ENCODE measurements at places on chromosomes 13 and 19. TPM values are rescaled to one million over a fixed set of nuclear protein-coding genes. Genes with fewer than 3 reads are reported as not detected.

DNA sequence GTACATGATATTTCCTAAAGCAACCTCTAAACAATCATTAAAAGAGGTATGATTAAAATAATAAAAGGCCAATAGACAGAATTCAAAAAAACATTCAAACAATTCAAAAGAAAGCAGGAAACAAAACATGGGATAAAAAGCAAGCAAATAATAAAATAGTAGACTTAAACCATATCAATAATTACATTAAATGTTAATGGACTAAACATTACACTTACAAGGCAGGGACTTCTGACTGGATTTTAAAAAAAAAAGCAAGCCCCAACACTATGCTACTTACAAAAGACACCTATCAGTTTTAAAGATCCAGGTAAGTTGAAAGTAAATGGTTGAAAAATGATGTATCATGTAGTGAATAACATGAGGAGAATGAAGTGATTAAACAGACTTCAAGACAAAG is 65.2 kb downstream of the KLF2 start:
- no peak for DNase-seq
- no peaks in the 10 kb centered on the region for H3K4me1 ChIP-seq
- no peak overlapping the region for H3K27ac ChIP-seq
- no peak overlapping the region for H3K4me3 ChIP-seq
- peaks cover 39% of the 10 kb centered on the region for H3K36me3 ChIP-seq

DLEU7 gene
- total RNA-seq: not detected

LAIR1 gene
- not detected for total RNA-seq

GRCh38 chr19:29673451-29674371 is 8.4 kb downstream of the PLEKHF1 start:
- peaks cover 21% of the 10 kb centered on the region for H3K4me1 ChIP-seq
- H3K27me3 ChIP-seq: no peaks in the 10 kb centered on the region
- peaks cover 8% of the 10 kb centered on the region for H3K36me3 ChIP-seq
- no peak overlapping the region for H3K4me3 ChIP-seq
- no peak overlapping the region for H3K27ac ChIP-seq
- no peak for DNase-seq

DNA sequence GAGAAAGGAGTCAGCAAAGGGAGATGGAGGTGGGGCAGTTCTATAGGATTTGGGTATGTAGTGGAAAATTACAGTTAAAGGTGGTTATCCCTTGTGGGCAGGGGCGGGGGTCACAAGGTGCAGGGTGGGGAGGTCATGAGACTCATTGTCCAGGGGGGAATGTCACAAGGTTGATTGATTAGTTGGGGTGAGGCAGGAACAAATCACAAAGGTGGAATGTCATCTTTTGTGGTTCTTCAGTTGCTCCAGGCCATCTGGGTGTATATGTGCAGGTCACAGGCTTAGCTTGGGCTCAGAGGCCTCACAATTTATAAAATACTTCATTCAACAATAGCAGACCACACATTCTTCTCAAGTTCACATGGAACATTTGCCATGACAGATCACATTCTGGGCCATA is 109.6 kb downstream of the ATP11A start:
- no peaks in the 10 kb centered on the region for H3K27me3 ChIP-seq
- H3K4me1 ChIP-seq: peaks cover 6% of the 10 kb centered on the region
- H3K27ac ChIP-seq: no peak overlapping the region
- no peak overlapping the region for H3K4me3 ChIP-seq

ACER1 gene
- not detected for total RNA-seq

DNA sequence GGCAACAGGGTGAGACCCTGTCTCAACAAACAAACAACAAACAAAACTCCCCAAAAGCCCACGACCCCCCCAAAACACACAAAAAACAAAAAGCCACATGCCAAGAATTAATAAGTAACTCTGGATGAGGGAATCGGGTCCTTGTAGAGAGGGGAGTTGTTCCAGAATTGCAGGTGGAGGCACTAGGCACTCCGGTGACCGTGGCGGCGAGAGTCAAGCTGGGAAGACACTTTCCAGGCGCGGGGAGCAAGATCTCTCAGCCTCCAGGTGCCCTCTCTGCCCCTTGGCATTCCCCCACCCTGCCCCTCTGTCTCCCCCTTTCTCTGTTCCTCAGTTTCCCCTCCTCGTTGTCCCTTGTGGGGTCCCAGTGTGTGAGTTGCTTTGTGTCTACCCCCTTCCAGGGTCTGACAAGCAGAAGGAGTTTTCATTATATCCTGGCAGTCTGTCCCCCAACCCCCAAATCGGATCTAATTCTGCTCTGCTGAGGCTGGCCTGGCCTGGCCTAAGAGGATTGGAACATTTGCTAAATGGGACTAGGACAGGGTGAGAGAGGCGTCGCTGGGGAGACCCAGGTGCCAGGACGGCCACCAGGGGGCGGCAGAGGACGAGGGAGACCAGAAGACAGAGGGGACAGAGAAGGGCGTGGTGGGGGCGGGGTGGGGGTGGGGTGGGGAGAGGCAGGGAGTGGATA is 8.3 kb upstream of the CRX start:
- H3K27ac ChIP-seq: no peak overlapping the region
- no peaks in the 10 kb centered on the region for H3K4me1 ChIP-seq
- no peaks in the 10 kb centered on the region for H3K27me3 ChIP-seq
- no peak overlapping the region for H3K4me3 ChIP-seq

DNA sequence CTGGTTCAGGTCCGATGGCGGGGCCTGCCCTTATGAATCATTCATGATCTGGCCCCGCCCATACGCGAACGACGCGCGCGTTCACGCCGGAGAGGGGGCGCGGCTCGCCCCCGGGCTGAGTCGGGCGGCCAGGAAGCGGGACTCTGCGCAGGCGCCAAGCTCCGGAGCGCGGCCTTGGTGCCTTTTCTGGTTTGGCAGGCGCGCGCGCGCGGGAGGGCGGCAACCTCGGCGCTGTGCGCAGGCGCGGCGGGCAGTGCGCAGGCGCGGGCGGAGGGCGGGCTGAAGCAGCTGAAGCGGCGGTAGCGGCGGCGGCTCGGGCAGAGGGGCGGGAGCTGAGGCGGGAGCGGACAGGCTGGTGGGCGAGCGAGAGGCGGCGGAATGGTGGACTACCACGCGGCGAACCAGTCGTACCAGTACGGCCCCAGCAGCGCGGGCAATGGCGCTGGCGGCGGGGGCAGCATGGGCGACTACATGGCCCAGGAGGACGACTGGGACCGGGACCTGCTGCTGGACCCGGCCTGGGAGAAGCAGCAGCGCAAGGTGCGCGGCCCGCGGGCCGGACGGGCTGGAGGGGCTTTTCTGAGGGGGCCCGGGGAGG is at the start of gene ACTN4:
Gene ACTN4 (plus strand): TSS at position 282 of the 598 bp plus-strand sequence. CDS start 97 bp downstream, at position 379.
- peak; percentile 100 for DNase-seq
- peaks cover 28% of the 10 kb centered on the region for H3K4me1 ChIP-seq
- peak within 1 kb of the TSS; percentile 99 for H3K4me3 ChIP-seq
- no peaks in the 10 kb centered on the region for H3K27me3 ChIP-seq

DNA sequence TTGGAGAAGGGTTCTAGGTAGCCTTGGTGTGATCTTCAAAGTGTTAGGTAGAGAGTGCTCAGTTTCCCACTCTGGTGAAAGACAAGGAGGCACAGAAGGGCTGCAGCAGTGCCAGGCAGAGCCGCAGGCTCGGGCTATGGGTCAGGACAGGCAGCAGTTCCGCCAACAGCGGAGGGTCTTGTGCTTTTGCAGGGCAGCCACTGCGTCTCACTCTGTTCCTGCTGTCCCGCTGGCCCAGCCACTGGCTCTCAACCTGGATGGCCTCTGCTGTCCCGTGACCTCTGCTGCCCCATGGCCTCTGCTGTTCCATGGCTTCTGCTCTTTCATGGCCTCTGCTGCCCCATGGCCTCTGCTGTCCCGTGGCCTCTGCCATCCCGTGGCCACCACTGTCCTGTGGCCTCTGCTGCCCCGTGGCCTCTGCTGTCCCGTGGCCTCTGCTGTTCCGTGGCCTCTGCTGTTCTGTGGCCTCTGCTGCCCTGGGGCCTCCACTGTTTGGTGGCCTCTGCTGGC is 175.7 kb downstream of the URI1 start:
- peaks cover 4% of the 10 kb centered on the region for H3K4me1 ChIP-seq
- DNase-seq: no peak
- H3K4me3 ChIP-seq: no peak overlapping the region
- H3K27me3 ChIP-seq: peaks cover 13% of the 10 kb centered on the region
- H3K27ac ChIP-seq: no peak overlapping the region
- H3K36me3 ChIP-seq: no peaks in the 10 kb centered on the region

IER2 gene
- 322 TPM for total RNA-seq

GRCh38 chr13:104314926-104315535 is 1248.8 kb upstream of the SLC10A2 start:
- no peaks in the 10 kb centered on the region for H3K36me3 ChIP-seq
- no peak overlapping the region for H3K4me3 ChIP-seq
- H3K27ac ChIP-seq: no peak overlapping the region
- DNase-seq: no peak
- no peaks in the 10 kb centered on the region for H3K27me3 ChIP-seq

GRCh38 chr13:48682436-48682835 is 28.7 kb downstream of the CYSLTR2 start:
- no peaks in the 10 kb centered on the region for H3K27me3 ChIP-seq
- H3K36me3 ChIP-seq: no peaks in the 10 kb centered on the region
- no peak for DNase-seq
- H3K27ac ChIP-seq: no peak overlapping the region
- H3K4me1 ChIP-seq: peaks cover 6% of the 10 kb centered on the region

ATXN8OS gene
- not detected for total RNA-seq

TLE2 gene
- total RNA-seq: 52.8 TPM

- no peaks in the 10 kb centered on the region for H3K27me3 ChIP-seq
- no peak overlapping the region for H3K4me3 ChIP-seq
- no peak for DNase-seq
- no peaks in the 10 kb centered on the region for H3K36me3 ChIP-seq
Observed at GRCh38 chr19:35213663-35214632, 14.6 kb downstream of the FAM187B start.

DNA sequence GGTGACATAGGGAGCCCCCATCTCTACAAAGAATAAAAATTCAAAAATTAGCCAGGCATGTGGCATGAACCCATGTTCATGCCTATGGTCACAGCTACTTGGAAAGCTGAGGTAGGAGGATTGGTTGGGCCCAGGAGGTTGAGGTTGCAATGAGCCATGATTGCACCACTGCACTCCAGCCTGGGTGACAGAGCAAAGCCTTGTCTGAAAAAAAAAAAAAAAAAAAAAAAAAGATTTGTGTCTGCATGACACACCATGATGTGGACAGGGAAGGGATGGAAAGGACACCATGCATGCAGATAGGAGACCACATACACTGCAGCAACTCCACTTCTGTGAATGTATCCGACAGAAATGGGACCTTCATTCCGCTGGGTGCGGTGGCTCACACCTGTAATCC is 34.0 kb upstream of the HOMER3 start:
- peaks cover 5% of the 10 kb centered on the region for H3K4me1 ChIP-seq
- no peak overlapping the region for H3K4me3 ChIP-seq
- no peaks in the 10 kb centered on the region for H3K36me3 ChIP-seq
- DNase-seq: no peak
- H3K27ac ChIP-seq: no peak overlapping the region

DNA sequence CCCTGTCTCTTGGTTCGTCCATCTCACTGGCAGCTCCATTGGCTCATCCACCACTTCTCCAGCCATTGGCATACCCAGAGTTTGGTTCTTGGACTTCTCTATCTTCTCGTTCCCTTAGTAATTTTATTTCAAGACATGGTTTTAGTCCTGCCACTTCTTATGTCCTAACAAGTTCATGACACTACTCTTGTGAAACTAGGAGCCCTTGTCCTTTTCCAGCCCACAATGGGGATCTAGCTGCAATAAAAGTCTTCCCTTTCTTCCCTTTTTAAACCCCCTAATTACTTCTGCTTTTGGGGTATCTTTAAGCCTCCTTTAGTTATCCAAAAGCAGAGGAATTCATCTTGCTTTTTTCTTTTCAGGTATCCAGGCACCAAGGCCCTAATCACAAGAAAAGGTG is 2.9 kb upstream of the RCBTB2 start:
- DNase-seq: no peak
- no peaks in the 10 kb centered on the region for H3K36me3 ChIP-seq
- H3K4me3 ChIP-seq: no peak overlapping the region

GRCh38 chr13:97313551-97314260 is 91.6 kb downstream of the MBNL2 start:
- H3K4me1 ChIP-seq: peaks cover 19% of the 10 kb centered on the region
- H3K27me3 ChIP-seq: no peaks in the 10 kb centered on the region
- H3K27ac ChIP-seq: no peak overlapping the region
- H3K36me3 ChIP-seq: peaks cover 29% of the 10 kb centered on the region
- H3K4me3 ChIP-seq: no peak overlapping the region

GRCh38 chr19:44455100-44455499 is 6.8 kb upstream of the ZNF229 start:
- H3K27me3 ChIP-seq: no peaks in the 10 kb centered on the region
- H3K4me1 ChIP-seq: no peaks in the 10 kb centered on the region
- DNase-seq: no peak
- no peaks in the 10 kb centered on the region for H3K36me3 ChIP-seq

- H3K27me3 ChIP-seq: no peaks in the 10 kb centered on the region
- H3K4me3 ChIP-seq: peak overlapping the region; percentile 11
- H3K36me3 ChIP-seq: no peaks in the 10 kb centered on the region
- no peak for DNase-seq
- peaks cover 21% of the 10 kb centered on the region for H3K4me1 ChIP-seq
- no peak overlapping the region for H3K27ac ChIP-seq
Observed at GRCh38 chr13:80083853-80084676, 256.9 kb downstream of the SPRY2 start.

GRCh38 chr19:56142087-56142787 is 1.1 kb downstream of the ZNF444 start:
- no peaks in the 10 kb centered on the region for H3K27me3 ChIP-seq
- no peaks in the 10 kb centered on the region for H3K36me3 ChIP-seq
- DNase-seq: no peak
- H3K27ac ChIP-seq: peak overlapping the region; percentile 90
- peak overlapping the region; percentile 97 for H3K4me3 ChIP-seq
- H3K4me1 ChIP-seq: peaks cover 30% of the 10 kb centered on the region

GRCh38 chr19:4019578-4019977 is 12.0 kb downstream of the PIAS4 start:
- H3K4me1 ChIP-seq: no peaks in the 10 kb centered on the region
- H3K4me3 ChIP-seq: no peak overlapping the region
- H3K27ac ChIP-seq: no peak overlapping the region
- DNase-seq: no peak

ZNF729 gene
- total RNA-seq: not detected

DNA sequence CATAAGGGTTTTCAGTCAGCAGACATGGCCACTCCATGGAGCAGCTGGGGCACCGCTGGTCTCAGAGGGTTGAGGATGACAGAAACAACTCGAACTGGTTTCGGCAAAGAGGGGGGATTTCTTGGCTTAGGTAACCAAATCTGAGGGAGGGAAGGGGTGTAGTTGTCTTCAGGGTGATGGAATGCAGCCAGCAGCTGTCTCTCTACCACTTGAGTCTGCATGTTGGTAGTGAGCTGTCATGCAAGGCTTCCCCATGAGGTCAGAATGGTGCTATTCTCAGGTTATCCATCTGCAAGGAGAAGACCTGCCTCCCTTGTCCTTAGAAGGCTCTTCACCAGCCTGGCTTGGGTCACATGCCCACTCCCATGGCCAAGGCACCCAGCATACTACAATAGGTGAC is 55.6 kb upstream of the PEG3 start:
- no peak overlapping the region for H3K27ac ChIP-seq
- DNase-seq: no peak
- H3K4me1 ChIP-seq: no peaks in the 10 kb centered on the region
- H3K4me3 ChIP-seq: no peak overlapping the region
- H3K36me3 ChIP-seq: no peaks in the 10 kb centered on the region

KCNJ14 gene
- 1.8 TPM for total RNA-seq
